Dorsolateral prefrontal cortex (tissue), 122 donors: ENCODE measurements at places on chromosomes 5 and 9.

DNA sequence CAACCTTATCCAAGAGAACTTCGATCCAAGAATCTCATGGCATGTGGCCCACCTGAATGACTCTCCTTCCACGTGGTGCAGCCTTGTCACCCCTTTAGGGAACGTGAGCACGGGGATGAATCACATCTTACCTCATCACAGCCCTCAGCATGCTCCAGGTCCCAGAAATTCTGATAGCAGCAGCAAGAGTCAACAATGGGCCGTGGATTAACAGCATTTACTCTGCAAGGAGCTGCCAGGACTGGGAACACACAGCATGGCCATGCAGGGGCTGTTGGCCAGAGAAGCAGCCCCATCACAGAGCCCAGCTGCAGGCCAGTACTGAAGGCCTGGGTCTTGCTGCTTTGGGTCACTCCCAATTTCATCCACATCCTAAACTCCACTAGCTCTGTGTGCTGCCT lies 150.4 kb downstream of the C5orf15 start:
- DNase-seq, result no peak

GRCh38 chr5:177545487-177546257 lies 8.7 kb downstream of the FAM193B start:
- no peak for DNase-seq

- no peak for DNase-seq
Observed at GRCh38 chr5:154265197-154265773, 74.8 kb downstream of the GALNT10 start.

DNA sequence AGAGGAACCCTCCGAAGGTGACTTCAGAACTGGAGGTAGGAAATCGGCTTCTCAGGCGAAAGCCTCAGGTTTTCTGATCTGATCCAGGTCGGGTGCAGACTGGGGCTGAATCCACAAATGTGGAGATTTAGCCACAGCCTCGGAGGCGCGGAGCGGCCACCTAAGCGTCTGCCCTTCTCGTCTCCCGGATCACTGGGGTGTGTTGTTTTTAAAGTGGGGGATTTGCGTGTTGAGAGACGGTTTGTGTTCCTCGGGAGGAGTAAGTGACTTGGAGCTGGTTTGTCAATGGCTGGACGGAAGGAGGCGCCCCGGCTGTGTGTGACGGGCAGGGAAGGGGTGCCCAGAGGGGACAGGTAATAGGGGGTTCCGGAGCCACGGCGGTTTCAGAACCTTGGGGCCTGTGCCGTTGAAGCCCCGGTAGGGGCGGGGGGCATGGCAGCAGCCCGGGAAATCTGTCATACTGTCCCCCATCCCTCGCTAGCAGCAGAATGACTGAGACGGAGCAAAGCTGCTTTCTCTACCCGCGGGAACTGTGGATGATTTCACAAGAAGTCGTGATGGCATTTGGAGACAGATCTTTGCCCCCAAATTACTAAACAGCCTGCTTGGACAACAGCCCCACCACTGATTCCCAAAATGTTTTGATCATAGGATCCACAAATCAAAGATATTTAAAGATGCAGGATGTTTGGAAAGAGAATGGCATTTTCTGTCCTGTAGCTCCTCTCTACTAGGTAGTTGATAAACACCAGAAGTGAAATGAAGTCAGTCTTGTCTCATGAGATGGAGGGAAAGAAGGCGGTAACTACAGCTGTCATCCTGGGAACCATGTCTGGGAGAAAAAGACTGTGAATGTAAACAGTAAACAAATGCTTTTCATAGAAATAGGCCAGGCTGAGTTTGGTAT lies 216.5 kb downstream of the PDZD2 start:
- peak; percentile 75 for DNase-seq

DNA sequence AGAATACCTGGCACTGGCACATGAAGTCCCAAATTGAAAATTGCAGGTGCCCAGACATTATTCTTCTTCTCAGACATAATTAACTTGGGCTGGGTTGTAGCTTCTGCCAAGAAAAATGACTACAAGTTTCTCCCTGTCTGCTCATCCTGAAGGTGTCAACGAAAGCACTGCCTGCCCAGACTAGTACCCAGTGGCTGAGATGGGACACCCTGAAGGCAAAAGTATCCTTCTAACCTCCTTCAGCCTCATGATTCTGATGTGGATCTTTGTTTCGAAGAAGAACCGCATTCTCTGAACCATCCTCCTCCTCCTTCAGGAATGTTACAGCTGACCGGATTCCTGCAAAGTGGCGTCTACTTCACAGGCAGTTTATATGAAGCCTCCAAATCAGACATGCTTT lies 161.1 kb upstream of the FST start:
- no peak for DNase-seq
